ENCODE measurements at places on chromosomes 1 and 21.

DNA sequence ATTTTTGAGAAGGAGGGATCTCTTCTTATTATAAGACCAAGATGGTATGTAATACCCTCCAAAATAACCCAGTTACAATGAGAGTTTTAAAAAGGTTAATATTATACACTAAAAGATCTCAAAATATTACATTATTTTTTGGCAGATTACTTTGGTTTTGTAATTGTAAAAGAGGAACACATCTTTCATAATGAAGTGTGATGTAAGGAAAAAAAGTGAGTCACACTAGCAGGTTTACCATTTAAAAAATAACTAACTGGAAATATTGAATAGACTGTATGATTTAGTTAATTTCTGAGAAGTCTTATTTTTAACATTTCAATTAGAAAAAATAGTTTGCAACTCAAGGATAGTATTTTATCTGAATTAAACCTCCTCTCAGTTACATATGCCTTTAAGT is 1.1 kb downstream of the F5 start:
- no peak for DNase-seq

DNA sequence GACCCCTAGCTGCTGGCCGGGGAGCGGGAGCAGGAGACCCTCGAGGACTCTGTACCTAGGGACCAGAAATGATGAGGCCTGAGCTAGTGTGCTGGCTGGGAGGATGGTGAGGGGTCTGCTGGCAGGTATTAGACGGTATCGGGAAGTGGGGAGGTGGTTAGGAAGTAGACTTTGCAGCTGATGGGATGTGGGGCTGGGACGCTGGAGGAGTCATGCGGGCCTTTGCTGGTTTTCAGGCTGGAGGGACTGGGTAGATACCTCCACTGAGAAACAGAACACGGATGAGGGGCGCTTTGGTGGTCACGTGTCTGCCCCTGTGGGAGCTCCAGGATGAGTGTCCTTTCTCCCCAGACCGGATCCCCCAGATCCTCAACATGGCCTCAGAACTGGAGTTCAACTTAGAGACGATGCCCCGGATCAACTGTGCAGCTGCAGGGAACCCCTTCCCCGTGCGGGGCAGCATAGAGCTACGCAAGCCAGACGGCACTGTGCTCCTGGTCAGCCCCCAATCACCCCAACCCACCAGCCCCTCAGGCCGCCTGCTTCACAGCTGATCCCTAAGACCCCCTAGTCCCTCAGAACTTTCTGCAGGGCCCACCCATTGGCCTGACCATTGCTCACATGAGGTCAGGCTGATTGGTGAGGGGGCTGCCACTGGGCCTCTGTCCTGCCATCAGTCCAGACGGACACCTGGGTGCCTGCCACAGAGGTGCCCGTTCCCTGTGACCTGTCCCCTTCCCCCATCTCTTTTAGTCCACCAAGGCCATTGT is 8.0 kb downstream of the TIE1 start:
- no peak for DNase-seq

- peak; percentile 10 for DNase-seq
Observed at GRCh38 chr1:210292231-210292871, 36.4 kb upstream of the HHAT start.

- DNase-seq = no peak
Observed at GRCh38 chr1:91092503-91092902, 70.7 kb upstream of the ZNF644 start.

- no peak for DNase-seq
Observed at GRCh38 chr1:91569411-91570119, 68.9 kb downstream of the CDC7 start.

DNA sequence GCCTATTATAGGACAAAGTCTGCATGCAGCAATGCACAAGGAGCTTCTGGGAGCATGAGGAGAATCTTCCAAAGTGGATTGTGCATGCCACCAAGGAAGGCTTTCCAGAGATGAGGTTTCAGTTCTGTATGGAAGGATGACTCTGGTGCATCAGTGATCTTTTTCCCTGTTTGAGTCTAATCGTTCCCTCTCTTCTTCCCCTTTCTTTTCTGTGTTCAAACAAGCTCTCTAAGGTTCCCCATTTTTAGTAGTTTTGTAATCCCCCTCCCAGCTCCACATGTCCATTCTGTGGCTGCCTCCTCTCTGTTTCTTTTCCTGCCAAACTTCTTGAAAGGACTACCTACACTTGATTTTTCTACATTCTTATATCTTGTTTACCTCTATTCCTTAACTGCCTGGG is 43.3 kb upstream of the USP25 start:
- no peak for DNase-seq

DNA sequence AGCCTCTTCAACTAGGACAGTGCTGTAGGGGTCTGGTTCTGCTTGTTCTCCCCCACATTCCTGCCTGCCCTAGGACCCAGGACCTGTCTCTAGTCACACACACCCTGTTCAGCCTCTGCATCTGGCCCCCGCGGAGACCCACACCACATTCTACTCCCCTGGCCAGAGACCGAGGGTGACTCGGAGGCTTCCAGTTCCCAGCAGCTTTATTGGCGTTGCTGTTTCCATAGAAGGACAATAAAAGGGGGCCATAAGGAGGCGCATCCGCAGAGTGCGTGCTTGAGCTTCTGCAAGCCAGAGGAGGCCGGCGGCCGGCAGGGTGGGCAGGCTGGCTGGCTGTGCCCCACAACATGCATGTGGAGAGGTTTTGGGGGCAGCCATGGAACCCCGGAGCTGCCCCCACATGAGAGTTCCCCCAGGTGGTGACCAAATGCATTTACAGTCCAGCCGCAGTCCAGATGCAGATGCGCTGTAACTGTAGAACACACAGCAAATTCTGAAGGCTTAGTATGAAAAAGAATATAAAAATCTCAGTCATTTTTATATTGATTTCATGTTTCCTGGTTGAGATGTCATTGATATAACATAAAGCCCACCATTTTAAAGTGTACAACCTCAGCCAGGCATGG is 52.4 kb downstream of the PDE9A start:
- no peak for DNase-seq

GRCh38 chr1:210294999-210295745 is 33.5 kb upstream of the HHAT start:
- no peak for DNase-seq

DNA sequence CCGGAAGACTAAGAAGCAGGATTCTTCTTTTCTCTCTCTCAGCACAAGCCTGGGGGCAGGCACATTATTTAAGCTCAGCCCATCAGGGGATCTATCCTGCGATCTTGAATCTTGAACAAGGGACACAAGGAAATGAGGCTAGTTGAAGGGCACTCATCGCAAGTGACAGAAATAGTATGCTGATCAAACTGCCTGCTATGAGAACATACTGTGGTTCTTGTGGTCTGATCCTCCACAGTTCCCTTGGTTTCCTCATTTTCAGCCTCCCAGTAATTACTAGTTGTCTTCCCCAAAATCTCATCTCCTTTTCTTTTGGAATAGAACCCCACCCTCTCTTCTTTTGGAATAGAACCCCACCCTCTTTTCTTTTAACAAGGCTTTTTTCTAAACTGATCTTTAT is 6.5 kb downstream of the ANKRD45 start:
- no peak for DNase-seq

- DNase-seq = no peak
Observed at GRCh38 chr21:22125581-22125980, 1127.4 kb downstream of the NCAM2 start.

DNA sequence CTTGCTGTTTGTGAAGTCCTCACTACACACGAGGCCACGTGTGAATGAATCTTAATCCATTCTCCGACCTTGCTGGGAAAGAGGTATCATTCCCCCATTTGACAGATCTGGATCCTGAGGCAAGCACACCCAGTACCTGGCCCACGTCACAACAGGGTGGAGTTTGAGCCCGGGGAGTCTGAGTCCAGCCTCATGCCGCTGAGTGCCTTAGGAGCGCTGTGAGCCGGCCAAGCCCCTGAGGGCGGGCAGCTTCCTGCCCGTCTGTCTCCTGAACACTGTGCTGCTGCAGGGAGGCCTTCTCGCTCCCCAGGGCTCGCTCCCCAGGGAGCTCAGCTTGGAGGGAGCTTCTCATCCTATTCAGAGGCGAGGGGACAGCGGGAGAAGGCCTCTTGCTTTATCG is 29.7 kb downstream of the SLC45A1 start:
- DNase-seq = no peak

- DNase-seq = no peak
Observed at GRCh38 chr1:72281144-72281543, 1.2 kb downstream of the NEGR1 start.

- DNase-seq = no peak
Observed at GRCh38 chr1:24149866-24150233, 6.9 kb upstream of the IL22RA1 start.

DNA sequence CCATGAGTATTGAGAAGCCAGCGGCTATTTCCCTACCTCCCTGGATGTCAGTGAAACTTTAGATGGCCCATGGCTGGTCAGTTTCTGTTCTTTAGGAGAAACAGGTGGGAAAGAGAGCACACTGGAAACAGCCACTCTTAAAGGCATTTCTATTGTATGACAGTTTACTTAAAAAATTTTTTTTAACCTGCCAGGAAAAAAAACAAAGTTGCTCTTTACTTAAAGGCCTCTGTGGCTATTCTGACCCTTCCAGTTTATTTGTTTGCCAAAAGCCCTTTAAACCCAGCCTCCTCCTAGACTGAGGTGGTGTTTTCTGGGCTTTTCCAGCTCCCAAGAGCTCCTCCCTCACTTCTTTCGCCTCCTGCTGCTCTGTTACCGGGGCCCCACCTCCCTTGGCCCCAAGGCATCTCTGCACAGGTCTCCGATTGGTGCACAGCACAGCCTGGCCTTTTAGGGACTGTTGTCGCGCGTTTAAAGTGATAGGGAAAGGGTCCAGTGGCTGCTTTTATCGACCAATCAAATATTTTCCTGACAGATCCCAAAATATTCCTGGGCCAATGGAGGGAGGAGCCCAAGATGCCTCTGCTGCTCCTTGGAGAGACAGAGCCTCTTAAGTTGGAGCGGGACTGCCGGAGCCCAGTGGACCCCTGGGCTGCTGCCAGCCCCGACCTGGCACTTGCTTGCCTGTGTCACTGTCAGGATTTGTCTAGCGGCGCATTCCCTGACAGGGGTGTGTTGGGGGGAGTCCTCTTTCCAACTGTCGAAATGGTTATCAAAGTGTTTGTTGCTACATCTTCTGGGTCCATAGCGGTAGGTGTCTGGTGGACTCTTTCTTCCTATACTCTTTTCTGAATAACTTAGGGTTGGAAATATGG is at the start of gene SH3BGR:
Gene SH3BGR (plus strand): TSS at position 639 of the 875 bp plus-strand sequence. CDS start 127 bp downstream, at position 766.
- DNase-seq = no peak

GRCh38 chr1:71156590-71156989 is 75.8 kb upstream of the ZRANB2 start:
- DNase-seq = no peak

- DNase-seq = peak; percentile 46
Observed at GRCh38 chr1:158149577-158150269, 31.0 kb upstream of the CD1D start.

GRCh38 chr21:39647476-39647875 is 34.7 kb downstream of the B3GALT5 start:
- DNase-seq = no peak

- peak; percentile 22 for DNase-seq
Observed at GRCh38 chr1:202162047-202162417, 1.6 kb upstream of the PTPN7 start.

- no peak for DNase-seq
Observed at GRCh38 chr1:60697204-60697994, 385.0 kb upstream of the NFIA start.

DNA sequence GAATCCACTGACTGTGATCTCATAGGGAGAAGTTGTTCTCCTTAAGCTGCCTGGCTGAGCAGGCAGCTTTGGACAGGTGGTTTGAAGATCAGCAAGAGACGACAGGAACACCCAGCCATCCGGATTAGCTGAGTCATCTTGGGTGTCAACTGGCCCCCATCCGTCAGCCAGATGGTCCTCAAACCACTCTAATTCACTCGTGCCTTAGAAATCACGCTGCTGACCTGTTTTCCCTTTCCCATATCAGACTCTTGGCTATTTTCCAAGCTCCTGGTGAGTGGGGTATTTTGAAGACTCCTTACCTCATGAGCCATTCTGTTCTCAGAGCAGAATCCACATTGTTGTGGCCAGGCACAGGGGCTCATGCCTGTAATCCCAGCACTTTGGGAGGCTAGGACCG is 149.1 kb upstream of the L1TD1 start:
- DNase-seq = no peak

DNA sequence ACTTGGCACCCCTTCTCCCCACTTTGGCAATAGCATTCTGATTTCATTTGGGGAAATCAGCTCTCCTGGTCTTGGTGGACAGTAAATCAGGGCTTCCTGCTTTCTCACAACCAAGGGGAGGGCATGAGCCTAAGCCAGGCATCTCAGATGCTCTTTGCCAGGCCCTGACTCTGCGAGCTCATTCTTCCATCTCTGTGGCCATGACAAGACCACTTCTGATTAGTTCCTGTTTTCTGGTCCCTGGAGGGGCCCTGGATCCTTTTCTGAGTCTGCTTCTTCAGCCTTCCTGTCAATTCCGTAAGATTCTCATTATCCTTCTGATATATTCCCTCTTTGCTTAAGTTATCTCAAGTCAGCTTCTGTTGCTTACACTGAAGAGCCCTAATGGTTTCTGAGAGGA is 210.4 kb downstream of the HIVEP3 start:
- DNase-seq = no peak

DNA sequence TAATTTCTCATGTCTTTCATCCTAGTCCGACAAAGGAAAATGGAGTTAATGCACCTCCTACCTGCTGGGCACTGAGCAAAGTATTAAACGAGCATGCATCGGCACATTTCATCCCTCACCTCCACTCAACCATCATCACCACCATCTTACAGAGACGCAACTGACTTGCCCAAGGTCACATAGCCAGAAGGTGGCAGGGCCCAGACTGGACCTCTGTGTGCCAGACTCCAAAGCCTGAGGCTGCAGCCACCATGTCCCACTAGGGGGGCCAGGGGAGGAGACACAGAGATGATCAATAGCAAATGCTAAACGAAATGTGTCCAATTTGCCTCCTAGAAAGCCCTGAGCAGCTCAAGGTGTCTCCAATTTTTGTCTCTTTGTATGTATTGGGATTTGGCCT is 163.7 kb upstream of the EDN2 start:
- DNase-seq = no peak

DNA sequence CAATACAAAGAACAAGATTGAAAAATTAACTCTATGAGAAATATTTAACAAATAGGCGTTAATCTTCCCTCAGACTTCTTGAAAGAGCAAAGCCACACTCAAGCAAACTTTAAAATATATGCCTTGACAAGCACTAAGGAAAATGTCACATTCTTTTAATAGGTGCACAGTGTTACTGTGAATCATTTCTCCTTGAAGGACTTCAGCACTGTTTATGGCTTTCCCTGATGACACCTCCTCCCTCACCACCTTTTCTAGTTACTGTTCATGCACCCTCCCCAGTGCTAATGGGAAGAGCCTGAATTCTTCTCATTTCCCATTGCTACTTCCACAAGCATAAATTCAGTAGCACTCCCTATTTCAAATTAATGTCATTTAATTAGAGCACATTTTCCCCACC is 299.5 kb upstream of the RRP15 start:
- no peak for DNase-seq

DNA sequence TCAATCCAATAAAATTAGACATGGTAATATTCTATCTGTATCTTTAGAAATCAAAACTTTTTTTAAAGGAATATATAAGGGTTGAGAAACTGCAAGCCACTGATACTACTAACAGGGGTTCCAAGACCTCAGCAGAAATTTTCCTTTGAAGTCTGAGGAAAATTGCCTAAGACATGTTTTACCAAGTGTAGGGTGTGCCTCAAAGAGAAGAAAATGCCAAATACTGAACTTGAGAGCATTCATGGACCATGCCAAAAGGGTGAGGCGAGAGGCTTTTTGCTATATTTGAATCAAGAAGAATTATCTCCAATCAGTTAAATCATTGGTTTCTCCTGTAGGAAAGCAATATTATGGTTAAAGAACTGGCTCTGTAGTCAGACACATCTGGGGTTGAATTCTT is 207.9 kb upstream of the B3GALT2 start:
- DNase-seq = no peak

GRCh38 chr1:213104604-213105003 is 53.6 kb downstream of the RPS6KC1 start:
- DNase-seq = no peak
